ENCODE measurements at places on chromosomes 3 and 15. TPM values are rescaled to one million over a fixed set of nuclear protein-coding genes. Genes with fewer than 3 reads are reported as not detected.

GRCh38 chr3:53890726-53891475, 758 bp downstream of the SELENOK start:
- peak; percentile 30 for DNase-seq

DNA sequence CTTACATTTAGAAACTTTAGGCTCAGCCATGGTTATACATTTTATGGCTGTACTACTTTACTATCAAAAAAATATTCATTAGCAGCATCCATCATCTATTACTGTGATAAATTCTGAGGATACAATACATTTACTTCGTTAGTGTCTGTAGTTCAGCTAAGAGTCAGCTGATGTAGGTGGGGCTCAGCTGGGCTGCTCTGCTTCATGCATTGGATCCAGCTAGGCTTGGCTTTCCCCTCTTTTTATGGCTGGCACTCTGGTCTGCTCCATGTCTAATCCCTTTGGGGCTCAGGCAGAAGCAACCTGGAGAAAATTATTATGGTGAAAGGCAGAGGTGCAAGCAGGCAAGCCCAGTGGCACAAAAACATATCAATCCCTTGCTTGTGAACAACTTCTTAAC, 930.1 kb upstream of the NR2F2 start:
- DNase-seq, result no peak

MRPS22 gene
- total RNA-seq, result 73.3 TPM

HEG1 gene
- 3.2 TPM for total RNA-seq

DNA sequence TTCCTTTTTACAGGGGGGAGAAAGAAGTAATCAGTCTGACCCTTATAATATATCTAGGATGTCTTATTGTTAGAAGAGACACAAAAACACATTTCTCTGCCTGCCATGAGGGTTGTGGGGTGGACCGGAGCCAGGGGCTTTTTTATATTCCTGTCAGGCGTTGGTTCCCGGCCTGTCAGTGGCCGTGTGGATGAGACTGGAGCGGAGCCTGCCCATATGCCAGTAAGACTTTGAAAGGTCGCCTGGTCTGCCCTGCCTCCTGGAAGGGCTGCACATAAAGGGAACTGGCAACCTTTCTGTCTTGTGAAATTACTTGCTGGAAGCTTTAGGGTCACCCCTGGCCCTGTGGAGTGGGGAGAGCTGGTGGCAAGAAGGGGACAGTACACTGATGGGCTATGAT, 34.7 kb downstream of the MAP3K13 start:
- DNase-seq, result no peak

- DNase-seq, result no peak
Observed at GRCh38 chr3:183613366-183614285, 21.8 kb upstream of the KLHL24 start.

EOGT gene
- total RNA-seq, result 5.2 TPM

DNA sequence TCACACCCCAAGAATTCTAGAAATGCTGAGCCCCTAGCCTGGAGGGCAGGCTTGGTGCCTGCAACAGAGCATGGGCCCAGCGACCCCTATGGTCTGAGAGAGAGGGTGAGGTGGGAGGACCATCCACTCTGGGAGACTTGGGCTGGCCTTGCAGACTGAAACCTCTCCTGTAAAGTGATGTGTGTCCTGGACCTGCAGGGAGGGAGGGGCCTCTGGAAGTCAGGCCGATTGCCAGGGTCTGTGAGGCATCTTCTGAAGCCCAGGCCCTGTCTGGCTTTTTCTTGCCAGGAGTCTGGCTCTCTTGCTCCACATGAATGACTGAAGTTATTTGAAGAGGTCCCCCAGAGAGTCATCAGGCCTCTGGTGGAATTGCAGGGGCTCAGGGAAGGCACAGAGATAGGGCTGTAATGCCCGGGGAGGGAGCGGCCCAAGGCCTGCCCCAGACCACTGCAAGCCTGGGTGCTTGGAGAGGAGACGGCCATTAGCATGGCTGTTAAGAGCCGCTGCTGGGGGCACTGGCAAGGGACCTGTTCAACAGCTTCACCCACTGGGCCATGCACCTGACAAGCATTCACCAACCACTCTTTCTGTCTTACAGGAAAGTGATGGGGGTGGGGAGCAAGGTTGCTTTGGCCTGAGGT, 56.0 kb upstream of the CHRNA7 start:
- no peak for DNase-seq

GRCh38 chr3:132394320-132394719, 23.0 kb upstream of the DNAJC13 start:
- no peak for DNase-seq

- peak; percentile 20 for DNase-seq
Observed at GRCh38 chr15:78242128-78242527, 7.8 kb upstream of the ACSBG1 start.

RAB43 gene
- total RNA-seq, result 22.4 TPM

NME9 gene
- total RNA-seq, result not detected

BTLA gene
- not detected for total RNA-seq

- DNase-seq, result no peak
Observed at GRCh38 chr3:54374214-54374852, 252.0 kb downstream of the CACNA2D3 start.

CCDC39 gene
- total RNA-seq, result not detected
